ENCODE measurements at places on chromosomes 6 and 20.

- DNase-seq, result no peak
Observed at GRCh38 chr6:16305246-16305725, 66.9 kb downstream of the GMPR start.

- DNase-seq, result no peak
Observed at GRCh38 chr20:19652591-19653026, 105.4 kb upstream of the RIN2 start.

- no peak for DNase-seq
Observed at GRCh38 chr6:25004357-25004756, 68.6 kb upstream of the RIPOR2 start.

GRCh38 chr20:57332105-57333089 lies 2.8 kb downstream of the SPO11 start:
- no peak for DNase-seq

- DNase-seq, result no peak
Observed at GRCh38 chr6:138347864-138348263, 29.8 kb upstream of the SMIM28 start.

GRCh38 chr20:41002842-41003142 lies 25.8 kb upstream of the TOP1 start:
- DNase-seq, result no peak

DNA sequence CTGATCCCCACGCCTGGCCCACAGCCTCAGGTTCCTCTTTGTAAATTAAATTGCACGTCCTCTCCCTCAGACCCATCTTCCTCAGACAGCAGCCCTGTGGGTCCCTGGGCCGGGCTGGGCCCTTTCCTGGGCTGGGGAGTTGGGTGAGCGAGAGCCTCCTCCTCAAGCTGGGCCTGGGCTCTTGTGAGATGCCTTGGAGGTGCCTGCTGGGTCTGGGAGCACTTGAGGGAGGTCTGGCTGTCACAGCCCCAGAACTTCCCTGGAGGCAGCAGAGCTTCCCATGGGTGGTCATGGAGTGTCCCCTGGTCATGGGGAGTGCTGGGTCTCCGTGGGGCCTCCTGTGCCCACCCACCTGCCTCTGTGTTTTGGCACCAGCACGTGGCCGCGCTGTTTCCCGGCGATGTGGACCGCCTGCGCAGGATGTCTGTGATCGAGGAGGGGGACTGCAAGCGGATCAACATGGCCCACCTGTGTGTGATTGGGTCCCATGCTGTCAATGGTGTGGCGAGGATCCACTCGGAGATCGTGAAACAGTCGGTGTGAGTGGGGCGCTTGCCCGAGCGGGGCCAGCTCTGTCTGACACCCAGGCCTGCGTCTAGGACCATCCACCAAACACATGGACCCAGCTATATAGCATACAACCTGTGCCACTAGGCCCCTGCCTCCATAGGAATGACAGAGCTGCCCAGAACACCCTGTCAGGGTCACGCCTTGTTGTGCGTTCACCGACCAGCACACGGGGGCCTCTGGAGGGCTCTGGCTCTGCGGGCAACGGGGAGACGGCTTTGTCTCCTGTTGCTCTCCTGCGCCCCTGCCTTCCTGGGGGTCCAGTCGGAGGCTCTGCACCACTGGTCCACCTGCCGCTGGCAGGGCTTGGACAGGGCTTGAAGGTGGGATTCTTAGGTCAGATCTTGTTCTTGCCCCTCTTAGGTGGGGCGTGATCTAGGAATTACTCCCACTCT lies 33.0 kb downstream of the PYGB start:
- DNase-seq, result no peak

DNA sequence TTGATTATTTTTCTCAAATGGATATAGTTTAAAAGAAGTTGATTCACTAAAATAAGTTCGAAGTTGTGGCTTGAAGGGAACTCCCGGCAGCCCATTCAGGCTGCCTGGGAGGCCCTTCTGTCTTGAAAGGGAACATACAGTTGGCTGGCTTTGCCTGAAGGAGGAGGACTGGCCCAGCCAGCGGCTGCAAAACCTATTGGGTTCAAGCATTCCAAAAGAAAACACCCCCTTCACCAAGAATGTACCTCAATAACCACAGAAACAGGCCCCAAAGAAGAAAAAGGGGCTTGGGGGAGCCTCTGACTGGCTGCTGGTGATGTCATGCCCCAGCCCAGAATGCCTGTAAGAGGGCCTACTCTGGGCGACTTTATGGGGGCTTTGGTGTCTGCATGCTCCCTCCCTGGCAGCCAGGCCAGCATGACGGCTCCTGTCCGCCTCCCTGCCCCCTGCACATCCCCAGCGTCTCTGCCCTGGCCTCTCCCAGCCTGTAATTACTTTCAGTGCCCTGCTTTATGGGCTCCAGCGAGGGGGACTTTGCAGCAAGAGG lies 36.5 kb downstream of the MAFB start:
- DNase-seq, result no peak

- DNase-seq, result no peak
Observed at GRCh38 chr6:113076116-113076515, 729.0 kb downstream of the RFPL4B start.

DNA sequence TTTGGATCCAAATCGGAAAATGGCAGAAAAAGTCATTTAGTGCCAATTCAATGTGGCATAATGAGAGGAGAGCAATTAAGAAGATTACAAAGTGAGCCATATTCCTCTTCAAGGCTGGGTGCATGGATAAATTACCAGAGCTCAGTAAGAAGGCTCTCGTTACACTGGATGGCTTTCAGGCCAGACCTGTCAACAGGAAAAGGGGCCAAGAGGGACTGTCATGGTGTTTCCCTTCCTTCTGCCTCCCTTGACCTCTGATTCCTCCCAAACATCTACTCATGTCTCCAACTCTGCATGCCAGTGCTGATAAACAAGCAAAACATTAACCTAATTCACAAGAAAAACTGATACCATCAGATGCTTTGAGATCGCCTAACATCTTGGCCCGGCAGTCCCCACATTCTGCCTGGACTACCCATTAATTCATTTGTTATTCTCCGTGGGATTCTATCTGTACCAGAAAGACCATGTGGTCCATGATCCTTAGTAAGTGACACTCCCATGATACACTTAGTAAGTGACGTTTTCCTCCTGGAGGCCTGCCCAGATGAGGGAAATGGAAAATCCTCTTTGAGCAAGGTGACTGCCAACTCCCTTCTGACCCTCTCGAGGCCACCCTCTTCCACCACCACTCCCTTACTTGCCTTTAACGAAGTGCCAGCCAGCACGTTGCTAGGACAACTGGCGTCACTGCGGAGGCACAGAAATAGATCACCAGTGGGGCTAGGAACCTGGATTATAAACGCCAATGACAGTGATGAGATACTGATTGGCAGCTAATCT lies 239.2 kb downstream of the GMPR start:
- no peak for DNase-seq

- no peak for DNase-seq
Observed at GRCh38 chr6:130715058-130715457, 112.1 kb upstream of the SMLR1 start.

- no peak for DNase-seq
Observed at GRCh38 chr6:73368675-73369074, 1.0 kb downstream of the OOEP start.

DNA sequence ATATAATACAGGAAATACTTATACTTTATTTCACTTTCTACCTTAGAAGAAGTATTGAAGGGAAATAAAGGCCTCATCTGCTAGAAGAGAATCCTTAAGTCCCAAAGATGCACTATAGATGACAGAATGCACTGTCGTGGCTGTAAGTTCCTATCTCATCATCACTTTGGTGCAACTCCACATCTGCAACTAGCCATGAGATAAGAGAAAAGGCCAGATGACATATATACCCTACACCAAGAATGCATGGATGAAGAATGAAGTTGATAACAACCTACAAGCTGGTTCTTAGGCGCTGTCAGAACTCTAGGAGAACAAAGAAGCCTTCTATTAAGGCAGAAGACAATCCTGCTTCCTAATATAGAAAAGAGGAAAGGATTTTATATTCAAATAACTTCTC lies 11.6 kb upstream of the PLN start:
- DNase-seq, result no peak

DNA sequence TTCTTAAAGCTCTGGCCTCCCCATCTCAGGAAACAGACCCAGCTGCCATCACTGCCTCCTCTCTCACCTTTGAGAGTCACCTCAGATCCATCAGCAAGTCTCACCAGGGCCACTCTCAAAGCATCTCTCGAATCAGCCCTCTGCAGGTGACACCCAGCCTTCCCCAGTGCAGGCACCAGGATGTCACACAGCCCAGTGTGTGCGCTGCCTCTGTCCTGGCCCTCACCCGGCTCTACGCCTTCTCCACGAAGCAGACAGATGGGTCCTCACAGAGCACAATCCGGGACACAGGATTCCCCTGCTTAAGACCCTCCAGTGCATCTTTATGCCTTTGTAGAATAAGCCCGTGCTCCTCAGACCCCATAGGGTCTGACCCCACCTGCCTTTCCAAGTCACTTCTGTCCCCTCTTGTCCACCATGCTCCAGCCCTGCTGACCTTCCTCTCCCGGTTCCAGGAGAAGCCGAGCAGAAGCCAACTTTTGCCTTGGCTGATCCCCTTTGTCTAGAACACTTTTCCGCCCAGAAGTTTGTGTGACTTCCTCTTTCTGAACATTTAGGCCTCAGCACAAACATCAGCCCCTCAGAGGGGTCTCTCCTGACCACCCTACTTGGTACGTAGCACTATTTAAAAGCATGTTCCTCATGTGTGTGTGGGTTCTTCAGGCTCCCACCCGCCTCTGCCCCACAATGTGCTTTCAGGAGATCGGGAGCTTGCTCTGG lies 60.2 kb downstream of the PSMG4 start:
- DNase-seq, result no peak

DNA sequence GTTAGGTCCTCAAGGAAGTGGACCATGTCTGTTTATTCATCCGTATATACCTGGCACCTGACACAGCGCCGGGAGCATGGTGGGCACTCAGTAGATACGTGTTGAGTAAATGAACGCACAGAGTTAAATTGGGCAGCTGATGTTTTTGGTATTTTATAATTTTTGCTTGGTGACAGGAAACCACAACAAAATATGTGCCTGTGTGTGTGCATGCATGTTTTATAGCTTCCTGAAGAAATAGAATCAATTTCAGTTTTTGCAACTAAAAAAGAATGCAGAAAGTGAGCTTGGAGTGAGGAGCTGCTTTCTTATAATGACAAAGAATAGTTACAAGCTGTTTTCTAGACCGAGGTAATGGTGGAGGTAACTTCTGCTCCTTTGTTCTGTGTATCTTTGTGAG lies 91.4 kb downstream of the PLCB4 start:
- DNase-seq, result no peak

GRCh38 chr20:5504061-5504739 lies 187.4 kb upstream of the PROKR2 start:
- DNase-seq, result no peak

DNA sequence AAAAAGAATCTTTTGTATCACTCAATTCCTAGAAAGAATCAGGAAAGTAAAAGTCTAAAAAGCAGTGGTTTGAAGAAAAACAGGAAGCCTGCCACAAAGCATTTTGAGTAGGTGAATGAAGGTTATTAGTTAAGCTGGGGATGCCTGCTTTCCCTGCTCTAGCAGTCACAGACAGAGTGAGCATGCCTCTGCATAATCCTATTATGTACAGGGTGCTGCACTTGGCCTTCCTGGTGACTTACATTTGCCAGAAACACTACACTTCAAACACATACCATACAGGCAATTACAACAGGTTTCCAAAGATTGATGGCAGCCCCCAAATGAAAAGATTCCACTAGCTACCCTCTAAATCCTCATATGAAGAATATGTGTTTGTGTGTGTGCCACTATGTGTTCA lies 130.8 kb downstream of the TPBG start:
- no peak for DNase-seq

DNA sequence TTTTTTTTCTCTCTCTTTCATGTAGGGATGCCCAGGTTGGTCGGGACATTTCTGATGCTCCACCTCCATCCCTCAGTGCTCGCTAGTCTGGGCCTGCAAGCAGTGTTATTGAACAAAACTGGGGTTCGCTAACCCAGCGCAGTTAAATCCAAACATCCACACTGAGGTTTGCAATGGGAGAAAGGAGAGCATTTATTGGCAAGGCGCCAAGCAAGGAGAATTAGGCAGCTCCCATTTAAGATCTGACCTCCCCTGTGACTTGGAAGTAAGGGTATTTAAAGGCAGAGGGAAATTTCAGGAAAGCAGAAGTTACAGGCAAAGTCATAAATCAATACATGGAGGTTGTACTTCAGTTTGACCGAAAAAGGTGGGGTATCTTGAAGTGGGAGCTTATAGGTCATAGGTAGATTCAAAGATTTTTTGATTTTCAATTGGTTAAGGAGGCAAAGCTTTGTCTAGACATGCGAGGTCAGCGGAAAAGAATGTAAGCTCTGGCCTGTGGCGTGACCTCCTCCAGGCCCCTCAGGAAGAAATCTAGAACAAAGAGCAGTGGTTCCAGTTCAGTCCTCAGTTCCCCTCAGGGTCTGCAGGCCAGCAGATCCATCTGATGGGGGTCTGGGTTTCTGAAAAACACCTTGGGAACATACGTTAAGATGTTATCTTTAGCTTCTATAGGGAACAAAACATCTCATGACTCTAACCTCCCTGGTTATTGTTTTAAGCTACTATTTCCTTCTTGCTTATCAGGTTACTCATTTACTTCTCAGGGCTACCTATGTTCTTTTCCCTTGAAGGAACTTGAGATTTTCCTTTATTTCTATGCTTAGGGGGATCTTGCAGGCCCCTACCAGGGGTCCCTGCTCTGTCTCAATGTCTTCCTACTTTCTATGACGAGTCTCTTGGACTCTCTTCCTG lies 66.0 kb upstream of the KIF16B start:
- no peak for DNase-seq

DNA sequence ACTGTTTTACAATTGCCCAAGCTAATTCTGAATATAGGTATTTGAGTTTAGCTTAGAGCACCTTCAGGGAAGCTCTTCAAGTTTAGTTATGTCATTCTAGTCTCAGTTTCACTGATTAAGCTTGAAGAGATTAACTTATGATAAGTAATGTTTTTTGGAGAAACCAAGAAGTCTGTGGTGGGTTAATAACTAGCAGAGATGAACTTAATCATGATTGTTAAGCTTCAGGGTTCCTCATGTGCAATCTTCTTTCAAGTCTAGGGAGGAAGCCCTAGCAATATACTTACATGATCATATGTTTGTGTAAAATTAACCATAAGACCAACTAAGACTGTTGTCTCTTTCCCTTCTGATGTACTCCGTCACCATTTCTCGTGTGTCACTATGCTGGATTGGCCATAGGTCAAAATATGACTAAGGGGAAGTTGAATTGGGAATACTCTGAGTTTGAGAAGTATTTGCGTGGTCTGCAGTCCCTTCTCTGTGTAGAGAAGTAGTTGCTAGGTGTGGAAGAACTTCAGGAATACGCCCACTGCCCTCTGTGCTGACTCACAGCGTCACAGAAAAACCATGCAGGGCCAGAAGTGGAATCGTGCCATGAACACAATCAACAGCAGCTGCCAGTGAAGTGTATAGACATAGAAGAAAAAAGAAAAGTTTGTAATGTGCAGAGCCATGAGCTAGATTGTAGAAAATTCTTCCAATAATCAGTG lies 88.3 kb downstream of the SH3BGRL2 start:
- DNase-seq, result no peak

DNA sequence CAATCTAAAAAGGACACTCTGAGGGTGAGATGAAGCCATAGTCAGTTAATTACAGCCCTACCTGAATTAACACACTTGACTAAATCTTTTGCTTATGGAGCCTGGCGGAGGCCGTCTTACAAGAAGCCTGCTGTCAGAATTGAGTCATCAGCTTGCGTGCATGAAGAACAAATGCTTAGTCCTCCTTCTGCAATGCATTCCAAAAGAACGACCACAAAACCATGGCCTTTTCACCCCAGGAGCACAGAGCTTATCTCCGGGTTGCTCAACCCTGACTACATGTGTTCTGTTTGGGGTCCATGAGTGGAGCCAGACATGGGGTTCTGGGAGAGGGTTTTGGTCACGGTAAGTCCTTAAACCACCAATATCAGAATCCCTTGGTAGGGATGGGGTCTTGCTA lies 318.1 kb downstream of the CLIC5 start:
- no peak for DNase-seq

GRCh38 chr6:149940672-149940982 lies 1.2 kb upstream of the ULBP2 start:
- no peak for DNase-seq

Measured in stimulated activated CD4-positive, alpha-beta T cell treated with anti-CD3 and anti-CD28 coated beads, Interleukin-1b, Interleukin-23, amount 100 ng/mL, for 1 hour (primary cell).